T-helper 22 cell (primary cell): ENCODE measurements at places on chromosomes 7 and 10.

DNA sequence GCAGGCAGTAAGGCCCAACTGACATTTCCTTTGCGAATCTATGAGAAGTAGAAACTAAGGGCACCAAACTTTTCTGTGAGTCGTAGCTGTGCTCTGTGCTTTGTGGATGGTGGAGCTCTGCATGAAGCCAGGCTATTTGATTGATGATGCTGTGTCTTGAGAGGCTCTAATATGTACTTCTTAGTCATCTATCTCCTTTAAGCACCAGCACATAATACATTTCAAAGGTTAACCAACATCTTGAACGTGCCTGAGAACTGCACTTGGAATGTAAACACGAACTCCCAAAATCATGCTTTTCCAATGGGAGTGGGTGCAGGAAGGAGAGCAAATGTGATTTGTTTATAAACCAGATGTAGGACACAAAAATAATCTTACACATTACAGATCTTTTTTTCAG lies 411.6 kb downstream of the PARD3 start:
- no peak for DNase-seq

- DNase-seq = no peak
Measured at GRCh38 chr7:106621393-106622132, 39.4 kb downstream of the CCDC71L start.

DNA sequence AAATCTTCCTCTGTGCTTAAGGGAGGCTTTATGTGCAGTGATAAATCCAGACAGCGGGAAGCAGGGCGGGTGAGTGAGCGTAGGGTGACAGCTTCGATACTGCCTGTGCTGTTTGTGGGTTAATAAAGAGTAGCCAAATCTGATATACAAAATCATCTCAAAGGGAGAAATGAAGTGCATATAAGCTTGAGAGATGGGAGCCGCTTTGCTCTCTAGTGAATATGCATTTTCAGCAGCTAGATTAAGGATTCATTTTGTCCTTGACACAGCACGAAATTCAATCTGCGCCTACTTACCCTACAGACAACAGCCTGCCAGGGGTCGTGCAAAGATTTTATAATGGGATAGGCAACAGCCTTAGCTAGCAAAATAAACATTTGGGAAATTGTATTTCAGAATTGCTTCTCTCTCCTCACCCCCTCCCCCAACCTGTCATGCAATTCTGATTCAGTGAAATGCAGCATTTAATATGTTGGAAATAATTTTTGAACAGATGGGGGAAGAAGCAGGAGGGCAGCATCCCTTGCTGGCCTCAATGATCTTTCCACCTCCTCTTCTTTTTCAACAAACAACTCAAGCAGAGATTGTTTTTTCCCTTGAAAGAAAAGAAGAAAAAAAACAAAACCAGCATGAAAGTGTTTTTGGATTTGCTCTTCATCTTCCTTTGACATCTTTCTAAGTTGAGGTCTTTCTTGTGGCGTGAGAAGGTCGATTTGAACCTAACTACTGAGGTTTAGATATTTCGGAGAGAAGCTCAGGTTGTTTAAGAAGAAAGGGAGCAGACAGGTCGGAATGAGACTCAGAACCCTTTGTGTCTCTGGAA lies 117.9 kb downstream of the AOAH start:
- DNase-seq = no peak

GRCh38 chr7:152185558-152185957 lies 160.1 kb downstream of the GALNT11 start:
- DNase-seq = no peak

- DNase-seq = no peak
Measured at GRCh38 chr7:111229181-111229740, 138.3 kb downstream of the LRRN3 start.

GRCh38 chr10:24947304-24948097 lies 4.9 kb downstream of the PRTFDC1 start:
- DNase-seq = no peak

DNA sequence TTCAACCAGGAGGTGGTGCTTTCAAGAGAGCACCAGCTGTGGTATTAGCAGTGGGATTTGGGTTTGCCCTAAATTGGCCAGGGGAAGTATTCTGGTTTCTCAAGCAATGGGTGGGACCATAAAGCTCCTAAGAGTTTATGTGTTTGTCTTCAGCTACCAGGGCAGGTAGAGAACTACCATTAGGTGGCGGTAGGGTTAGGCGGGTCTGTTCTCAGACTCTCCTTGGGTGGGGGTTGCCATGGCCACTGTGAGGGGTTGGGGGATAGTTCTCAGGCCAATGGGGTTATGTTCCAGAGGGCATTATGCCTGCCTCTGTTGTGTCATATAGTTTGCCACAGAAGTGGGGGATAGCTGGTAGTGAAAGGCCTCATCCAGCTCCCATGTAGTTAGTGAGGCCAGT lies 47.7 kb upstream of the BICC1 start:
- DNase-seq = no peak

DNA sequence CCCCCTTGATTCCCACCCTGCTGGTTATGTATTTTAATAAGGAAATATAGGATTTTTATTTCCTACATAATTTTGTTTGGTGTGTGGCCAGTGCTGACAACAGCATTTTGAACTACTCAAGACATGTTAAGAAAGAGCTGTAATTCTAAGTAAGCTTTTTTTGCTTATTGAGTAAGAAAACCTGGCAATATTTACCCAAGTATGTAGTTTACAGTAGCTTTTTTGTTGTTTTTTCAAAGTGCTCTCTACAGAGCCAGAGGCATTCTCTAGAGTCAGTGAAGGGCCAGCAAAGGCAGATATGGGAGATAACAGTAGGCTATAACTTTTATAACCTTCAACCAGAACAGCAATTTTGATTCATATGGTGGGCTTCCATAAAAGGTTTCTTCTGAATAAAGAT lies 63.2 kb upstream of the TMEM168 start:
- no peak for DNase-seq

- no peak for DNase-seq
Measured at GRCh38 chr10:132867801-132868644, 74.3 kb downstream of the CFAP46 start.

GRCh38 chr7:77738871-77739270 lies 42.6 kb downstream of the RSBN1L start:
- no peak for DNase-seq

DNA sequence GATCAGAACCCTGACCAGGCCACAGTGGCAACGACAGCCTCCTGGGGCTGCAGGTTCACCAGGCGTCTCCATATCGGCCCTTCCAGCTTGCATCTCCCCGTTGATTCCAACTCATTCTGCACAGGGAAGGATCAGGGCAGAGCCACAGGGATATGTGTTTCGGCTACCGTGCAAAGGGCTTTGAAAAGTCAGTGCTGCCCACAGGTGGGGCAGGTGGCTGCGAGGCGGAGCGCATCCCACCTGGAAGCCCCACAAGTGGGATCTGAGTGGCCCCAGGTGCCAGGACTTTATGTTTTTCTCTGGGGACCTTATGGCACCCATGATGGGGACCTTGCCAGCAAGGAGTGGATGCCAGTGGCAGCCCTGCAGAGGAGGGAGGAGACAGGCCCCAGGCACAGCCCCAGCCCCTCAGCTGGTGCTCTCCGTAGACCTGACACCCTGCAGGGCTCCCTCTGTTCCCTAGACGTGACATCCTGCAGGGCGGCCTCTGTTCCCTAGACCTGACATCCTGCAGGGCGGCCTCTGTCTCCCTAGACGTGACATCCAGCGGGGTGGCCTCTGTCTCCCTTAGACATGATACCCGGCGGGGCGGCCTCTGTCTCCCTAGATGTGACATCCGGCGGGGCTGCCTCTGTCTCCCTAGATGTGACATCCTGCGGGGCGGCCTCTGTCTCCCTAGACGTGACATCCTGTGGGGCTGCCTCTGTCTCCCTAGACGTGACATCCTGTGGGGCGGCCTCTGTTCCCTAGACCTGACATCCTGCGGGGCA lies 189.4 kb downstream of the ELFN1 start:
- DNase-seq = no peak

DNA sequence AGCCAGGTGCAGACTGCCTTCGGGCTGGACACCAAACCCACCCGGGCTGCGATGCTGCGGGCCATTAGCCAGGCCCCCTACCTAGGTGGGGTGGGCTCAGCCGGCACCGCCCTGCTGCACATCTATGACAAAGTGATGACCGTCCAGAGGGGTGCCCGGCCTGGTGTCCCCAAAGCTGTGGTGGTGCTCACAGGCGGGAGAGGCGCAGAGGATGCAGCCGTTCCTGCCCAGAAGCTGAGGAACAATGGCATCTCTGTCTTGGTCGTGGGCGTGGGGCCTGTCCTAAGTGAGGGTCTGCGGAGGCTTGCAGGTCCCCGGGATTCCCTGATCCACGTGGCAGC lies 50.0 kb downstream of the VWA2 start:
- DNase-seq = no peak

DNA sequence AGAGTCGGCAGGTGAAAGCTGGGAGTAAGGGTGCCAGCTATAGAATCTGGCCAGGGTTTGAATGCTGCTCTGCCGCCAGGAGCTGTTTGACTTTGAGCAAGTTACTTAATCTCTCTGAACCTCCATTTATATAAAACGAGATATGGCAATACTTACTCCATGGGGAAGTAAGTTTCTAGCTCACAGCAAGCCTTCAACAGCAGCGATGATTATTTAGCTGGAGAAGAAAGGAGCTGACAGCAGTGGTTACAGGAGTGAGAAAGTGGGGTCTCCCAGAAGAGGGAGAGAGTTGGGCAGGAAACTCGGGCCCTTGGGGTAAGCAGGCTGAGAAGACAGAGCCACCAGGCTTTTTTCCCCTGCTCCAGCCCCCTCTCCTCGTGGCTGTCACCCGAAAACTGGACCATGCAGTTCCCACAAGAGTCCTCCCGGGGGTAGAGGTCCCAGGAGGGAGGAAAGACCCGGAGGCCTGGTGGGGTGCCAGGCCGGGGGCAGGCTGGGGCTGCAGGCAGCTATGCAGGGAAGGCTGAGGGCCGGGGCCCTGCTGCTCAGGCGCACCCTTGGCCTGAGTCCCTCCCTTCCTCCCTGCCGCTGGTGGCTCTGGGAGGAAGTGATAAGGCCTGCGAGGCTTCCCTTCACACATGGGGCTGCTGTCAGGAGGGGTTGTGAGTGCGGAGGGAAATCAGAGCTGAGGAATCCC lies 3.5 kb downstream of the NOS3 start:
- no peak for DNase-seq

- peak; percentile 73 for DNase-seq
Measured at GRCh38 chr10:114541081-114541796, 116.8 kb downstream of the ABLIM1 start.

DNA sequence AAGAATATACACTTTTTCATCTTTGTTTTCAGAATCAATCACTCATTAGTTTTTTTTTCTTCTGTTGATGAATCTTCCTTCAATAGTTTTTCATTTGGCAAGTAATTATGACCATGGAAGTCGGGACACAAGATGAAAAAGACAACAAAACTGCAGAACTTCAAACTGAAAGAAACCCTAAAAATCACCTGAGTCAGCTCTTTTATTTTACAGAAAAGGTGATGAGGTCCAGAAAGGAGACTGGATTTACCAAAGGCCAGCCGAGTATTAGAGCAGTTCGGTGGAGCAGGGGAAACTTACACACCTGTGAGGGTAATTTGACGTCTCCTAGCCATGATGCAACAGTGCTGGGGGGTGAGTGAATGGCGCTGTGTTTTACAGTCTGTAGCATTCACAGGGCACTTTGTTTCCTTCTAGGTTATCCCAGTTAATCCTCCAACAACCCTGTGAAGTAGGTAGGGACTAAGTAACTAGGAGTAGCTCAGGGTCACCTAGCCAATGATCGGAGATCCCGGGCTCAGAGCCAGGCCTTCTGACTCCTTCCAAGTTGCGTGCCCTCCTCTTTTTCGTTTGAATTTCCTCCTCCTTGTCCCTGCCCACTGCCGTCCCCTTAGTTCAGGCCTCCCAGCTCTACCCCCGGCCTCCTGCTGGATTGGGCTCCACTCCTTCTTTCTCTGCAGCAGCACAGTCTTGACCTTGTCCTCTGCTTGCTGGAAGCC lies 14.0 kb downstream of the RBM20 start:
- no peak for DNase-seq

DNA sequence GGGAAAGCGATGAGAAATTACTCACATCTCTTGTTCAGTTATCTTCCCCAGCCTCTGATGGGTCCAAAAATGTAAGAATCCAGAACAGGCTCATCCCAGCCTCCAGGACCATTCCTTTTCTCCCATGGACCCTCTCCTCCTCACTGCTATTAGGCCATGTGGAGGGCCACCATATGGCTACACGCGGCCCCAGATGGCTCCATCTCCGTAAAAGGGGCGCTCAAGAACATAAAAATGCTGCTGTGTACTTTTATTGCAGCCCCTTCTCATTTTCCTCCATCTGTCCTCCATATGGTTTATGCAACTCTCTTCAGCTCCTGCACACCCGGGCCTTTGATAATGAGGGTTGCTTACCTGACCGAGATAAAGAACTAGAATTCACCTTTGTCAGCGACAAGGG lies 166.2 kb downstream of the RAPGEF5 start:
- no peak for DNase-seq

DNA sequence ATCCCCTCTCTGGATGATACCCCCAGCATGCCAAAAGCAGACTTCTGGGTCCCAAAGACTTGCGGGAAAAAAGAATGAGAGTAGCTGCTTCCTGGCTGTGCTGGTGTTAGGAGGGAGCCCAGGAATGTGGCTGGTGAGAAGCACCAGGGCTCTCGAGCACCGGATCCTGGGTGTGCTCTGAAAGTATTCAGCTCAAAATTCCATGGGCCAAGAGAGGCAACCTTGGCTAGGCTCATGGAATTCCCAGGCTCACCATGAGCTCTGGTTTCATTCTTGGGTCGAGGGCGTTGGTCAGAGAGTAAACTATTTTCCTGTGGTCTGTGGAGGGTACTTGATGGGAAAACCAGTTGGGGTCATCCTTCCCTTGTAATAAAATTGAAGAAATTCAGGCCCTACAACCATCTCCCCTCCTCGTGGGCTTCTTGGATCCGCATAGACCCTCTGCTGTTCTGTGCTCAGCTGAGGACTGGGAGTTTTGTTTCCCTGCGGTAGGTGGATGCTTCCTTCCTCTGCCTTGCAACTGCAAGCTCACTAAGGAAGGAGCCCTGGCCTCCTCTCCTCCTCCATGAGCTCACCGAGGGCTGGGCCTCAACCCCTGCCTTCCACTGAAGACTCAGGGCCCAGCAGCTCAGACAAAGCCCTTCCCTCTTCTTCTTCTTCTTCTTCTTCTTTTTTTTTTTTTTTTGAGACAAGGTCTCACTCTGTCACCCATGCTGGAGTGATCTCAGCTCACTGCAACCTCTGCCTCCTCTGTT lies 34.5 kb upstream of the AQP1 start:
- no peak for DNase-seq

- DNase-seq = no peak
Measured at GRCh38 chr7:110974441-110974840, 116.5 kb upstream of the LRRN3 start.

GRCh38 chr10:62225362-62225761 lies 43.3 kb downstream of the RTKN2 start:
- no peak for DNase-seq

DNA sequence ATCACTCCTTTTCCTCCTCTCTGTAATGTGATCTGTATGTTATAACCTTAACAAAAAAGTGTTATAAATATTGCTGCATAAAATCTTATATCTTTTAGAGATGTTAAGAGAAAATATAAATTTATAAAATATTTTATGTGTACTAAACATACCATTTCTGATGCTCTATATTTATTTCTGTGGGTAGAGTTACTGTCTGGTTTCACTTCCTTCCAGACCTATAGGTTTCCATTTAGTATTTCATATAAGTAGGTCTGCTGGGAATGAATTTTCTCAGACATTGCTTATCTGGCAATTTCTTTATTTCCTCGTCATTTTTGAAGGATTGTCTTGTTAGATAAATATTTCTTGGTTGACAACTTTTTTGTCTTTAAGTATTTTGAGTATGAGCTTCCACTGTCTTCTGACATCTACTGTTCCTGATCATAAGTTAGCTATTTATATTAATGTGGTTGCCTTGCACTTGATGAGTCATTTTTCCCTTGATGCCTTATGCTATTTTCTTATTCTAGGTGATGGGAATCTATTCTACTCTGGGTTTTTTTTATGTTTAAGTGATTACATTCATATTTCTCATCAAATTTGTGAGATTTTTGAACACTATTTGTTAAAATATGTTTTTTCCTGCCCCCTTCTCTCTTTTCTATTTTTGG lies 11.2 kb upstream of the THSD7A start:
- DNase-seq = no peak
